Body of pancreas (tissue), 4 donors: ENCODE measurements at places on chromosomes 12 and 14. TPM values are rescaled to one million over a fixed set of nuclear protein-coding genes. Genes with fewer than 3 reads are reported as not detected.

KLRC2 gene
- 0.66 TPM for total RNA-seq

IRF2BPL gene
- 26.7 TPM for total RNA-seq

DNA sequence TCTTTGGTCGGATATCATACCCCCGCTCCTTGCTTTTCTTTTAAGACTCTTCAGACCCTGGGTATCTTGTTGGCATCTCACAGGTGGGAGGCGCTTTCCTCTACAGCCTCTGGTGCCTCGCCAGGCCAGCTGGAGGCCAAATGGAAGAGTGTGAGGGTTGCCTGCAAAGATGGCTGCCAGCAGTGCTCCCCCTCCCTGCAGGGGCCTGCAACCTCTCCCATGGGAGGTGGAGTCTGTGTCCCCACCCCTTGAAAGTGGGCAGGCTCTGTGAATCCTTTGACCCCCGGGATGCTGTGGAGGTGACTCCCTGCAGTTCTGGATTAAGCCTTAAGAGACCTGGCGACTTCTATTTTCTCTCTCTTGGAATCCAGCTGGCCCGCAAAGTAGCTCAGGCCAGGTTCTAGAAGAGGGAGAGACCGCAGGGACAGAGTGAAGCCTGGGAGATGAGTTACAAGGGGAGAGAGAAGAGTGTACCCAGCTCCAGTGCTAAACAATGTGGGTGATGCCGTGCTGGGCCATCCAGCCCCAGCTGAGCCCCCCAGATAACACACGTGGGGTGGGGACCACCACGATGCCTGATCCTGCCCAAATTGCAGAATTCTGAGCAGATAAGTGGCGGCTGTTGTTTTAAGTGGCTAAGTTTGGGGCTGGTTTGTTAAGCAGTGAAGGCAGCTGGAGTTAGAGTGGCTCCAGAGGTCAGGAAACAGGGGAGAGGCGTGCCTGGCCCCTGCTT, 37.9 kb upstream of the NCOR2 start:
- no peaks in the 10 kb centered on the region for H3K36me3 ChIP-seq
- no peak for DNase-seq
- peaks cover 19% of the 10 kb centered on the region for H3K4me1 ChIP-seq
- H3K4me3 ChIP-seq, result no peak overlapping the region
- no peaks in the 10 kb centered on the region for H3K27me3 ChIP-seq
- H3K27ac ChIP-seq, result no peak overlapping the region

DNA sequence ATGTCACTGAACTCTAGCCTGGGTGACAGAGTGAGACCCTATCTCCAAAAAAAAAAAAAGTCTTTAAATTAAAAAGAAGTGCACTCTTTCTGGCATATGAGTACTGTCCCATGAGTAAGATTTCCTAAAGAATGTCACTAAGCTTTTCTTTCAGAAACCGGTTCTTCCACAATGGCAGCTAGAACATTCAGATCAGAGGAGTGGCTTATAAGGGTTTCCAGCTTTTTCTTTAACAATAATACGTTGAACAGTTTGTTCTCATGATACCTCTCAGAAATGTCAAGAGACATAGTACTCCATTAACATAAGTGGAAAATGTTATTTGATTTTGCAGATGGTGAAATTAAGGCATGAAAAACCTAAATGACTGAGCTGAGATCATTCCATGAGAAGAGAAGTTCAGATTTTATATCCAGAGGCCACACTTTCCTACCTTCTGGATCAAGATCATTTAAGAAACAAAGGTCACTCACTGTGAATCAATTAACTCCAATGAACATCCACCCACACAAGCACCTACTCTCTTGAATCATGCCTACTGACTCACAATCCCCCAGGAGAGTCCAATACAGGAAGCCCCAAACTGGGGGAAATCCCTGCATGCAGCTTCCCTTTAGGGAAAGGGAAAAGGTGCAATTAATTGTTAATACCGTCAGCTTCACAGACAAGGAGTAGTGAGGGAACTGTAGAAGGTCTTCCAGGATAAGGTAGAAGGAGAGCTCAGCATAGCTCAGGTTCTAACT, 86.9 kb downstream of the SPTSSA start:
- peaks cover 36% of the 10 kb centered on the region for H3K4me1 ChIP-seq
- DNase-seq, result no peak
- no peaks in the 10 kb centered on the region for H3K27me3 ChIP-seq
- H3K36me3 ChIP-seq, result no peaks in the 10 kb centered on the region
- no peak overlapping the region for H3K4me3 ChIP-seq

GRCh38 chr14:96627386-96627785, 125.2 kb downstream of the PAPOLA start:
- no peaks in the 10 kb centered on the region for H3K4me1 ChIP-seq
- H3K27me3 ChIP-seq, result no peaks in the 10 kb centered on the region
- no peak for DNase-seq
- no peak overlapping the region for H3K27ac ChIP-seq
- no peak overlapping the region for H3K4me3 ChIP-seq

DNA sequence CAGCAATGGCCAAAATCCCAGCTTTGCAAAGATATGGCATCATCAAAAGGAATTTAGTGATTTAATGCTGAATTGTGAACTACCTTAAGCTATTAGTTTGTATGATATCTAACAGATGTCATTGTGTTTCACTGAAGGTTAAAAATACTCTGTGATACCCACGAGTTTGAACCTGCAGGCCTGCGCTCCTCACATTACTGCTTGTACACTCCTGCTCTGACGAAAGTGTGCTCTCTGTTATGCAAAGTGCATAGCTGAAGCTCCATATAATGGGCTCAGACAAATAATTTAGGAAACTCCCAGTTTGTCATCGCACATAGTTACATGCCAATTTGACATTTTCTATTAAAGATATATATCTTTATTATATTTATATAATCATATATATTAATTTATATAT, 52.2 kb downstream of the SPPL3 start:
- no peaks in the 10 kb centered on the region for H3K36me3 ChIP-seq
- no peaks in the 10 kb centered on the region for H3K27me3 ChIP-seq
- H3K4me3 ChIP-seq, result no peak overlapping the region
- no peak overlapping the region for H3K27ac ChIP-seq
- DNase-seq, result no peak
